ENCODE measurements at places on chromosomes 3 and 15. TPM values are rescaled to one million over a fixed set of nuclear protein-coding genes. Genes with fewer than 3 reads are reported as not detected.

The TLR9 gene
- 0.52 TPM for total RNA-seq

The BSN gene
- 0.48 TPM for total RNA-seq

The SEMA3G gene
- total RNA-seq = 12.4 TPM

The MESP2 gene
- total RNA-seq = 0.32 TPM

The ATXN7 gene
- 31.0 TPM for total RNA-seq

The NMD3 gene
- 50.0 TPM for total RNA-seq

The ZNF80 gene
- total RNA-seq = not detected

The PLA2G4F gene
- total RNA-seq = not detected

The HIGD2B gene
- not detected for total RNA-seq
